ENCODE measurements at places on chromosomes 7 and 10.

GRCh38 chr10:21500578-21500910, 24.9 kb downstream of the SKIDA1 start:
- DNase-seq, result no peak

DNA sequence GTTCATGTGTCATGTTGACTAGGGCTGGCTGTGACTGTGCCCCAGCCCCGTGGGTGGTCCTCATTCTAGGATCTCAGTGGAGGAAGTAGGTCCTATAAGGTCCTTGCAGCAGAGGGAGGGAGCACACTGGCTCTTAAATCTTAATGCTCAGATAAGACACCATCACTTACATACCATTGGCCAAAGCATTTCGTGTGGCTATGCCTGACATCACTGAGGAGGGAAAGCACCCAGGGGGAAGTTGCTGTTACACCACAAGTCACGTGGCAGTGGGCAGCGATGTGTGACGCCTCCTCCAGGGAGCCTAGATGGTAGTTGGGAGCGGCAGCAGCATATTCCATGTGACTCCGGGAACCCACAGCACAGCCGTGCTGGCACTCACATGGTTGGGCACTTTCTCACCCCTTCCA, 224.7 kb upstream of the SH2B2 start:
- DNase-seq, result no peak

DNA sequence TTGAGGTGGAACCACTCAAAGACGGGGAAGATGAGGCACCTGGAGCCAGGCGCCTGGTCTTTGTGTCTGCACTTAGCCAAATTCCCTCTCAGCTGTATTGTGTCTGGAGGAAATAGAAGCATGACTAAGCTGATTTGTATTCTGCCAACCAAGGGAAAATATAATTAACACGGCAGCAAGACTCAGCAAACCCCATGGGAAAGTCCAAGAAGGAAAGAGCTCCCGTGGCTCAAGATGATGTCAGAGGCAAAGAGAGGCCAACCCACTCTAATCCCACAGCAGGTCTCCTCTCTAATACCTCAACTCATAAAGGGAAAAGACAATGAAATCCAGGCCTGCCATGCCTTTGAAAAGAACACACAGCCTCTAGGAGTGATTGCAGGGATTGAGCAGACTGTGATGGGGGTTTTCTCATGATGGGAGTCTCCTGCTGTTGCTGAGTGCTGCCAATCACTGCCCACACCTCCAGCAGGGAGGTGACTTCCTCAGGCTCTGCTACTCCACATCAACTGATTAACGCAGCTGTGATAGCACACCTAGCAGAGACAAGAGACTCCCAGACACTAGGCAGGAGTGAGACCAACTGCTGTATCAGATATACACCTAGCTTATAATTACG, 255.5 kb upstream of the C7orf33 start:
- no peak for DNase-seq

DNA sequence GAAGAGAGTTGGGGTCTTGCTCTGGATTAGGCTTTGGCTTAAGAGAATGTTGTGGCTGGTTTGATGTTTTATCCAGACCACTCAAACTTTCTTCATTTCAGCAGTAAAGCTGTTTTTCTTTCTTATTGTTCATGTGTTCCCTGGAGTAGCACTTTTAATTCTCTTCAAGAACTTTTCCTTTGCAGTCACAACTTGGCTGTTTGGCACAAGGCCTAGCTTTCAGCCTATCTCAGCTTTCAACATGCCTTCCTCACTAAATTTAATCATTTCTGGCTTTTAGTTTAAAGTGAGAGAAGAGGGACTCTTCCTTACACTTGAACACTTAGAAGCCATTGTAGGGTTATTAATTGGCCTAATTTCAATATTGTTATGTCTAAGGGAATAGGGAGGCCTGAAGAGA, 18.1 kb downstream of the CCDC126 start:
- no peak for DNase-seq

DNA sequence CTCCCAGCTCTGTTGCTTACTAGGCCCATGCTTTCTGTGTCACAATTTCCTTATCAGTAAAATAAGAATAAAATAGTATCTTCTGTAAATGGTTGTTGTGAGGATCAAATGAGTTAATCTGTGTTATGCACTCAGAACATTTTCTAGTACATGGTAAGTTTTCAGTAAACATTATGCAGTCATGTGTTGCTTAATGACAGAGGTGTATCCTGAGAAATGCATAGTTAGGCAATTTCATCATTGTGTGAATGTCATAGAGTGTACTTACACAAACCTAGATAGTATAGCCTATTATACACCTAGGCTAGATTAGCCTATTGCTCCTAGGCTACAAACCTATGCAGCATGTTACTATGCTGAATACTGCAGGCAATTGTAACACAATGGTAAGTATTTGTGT, 4.4 kb downstream of the PTTG1IP2 start:
- DNase-seq, result no peak

- DNase-seq, result no peak
Measured at GRCh38 chr10:17643339-17643754, 604 bp upstream of the STAM start.

DNA sequence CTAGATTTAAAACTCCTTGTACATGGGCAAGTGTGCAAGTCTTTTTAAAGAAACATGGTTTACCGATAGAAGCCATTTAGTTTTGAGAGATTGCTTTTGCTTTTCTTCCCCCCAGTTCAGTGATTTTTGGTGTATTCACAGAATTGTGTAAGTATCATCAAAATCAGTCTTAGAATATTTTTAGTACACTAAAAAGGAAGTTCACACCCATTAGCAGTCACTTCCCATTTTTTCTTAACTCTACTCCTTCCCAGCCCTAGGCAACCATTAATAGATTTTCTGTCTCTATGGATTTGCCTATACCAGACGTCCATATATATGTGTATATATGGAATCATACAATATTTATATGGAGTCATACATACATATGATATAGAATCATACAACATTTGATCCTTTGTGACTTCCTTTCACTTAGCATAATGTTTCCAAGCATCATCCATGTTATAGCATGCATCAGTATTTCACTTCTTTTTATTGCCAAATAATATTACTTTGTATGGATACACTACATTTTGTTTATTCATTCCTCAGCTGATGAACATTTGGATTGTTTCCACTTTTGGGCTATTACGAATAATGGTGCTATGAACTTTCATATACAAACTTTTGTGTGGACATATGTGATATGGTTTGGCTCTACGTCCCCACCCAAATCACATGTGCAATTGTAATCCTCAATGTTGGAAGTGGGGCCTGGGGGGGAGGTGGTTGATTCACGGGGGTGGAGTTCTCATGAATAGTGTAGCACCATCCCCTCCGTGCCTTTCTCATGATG, 16.5 kb upstream of the ARL4A start:
- no peak for DNase-seq

GRCh38 chr10:55024713-55025112, 223.7 kb upstream of the PCDH15 start:
- DNase-seq, result no peak

GRCh38 chr7:134890246-134891240, 95.8 kb upstream of the AGBL3 start:
- DNase-seq, result peak; percentile 10

DNA sequence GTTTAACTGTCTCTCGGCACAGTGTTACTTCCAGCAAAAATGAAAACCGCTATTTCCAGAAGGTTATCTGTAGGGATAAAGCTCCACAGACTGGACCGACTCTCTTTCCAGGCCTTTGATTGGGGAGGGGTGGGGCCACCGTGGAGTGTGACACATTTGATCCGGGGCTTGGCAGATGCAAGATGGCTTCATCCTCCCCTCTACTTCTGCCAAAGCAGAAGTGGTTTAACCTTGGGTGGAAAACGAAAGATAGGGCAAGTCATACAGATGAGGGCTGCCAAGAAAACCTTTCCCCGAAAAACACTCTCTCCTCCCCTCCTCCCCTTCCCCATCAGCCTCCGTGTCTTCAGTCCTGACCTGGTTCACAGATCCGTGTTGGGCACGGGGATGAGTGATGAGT, 139.7 kb upstream of the SH2B2 start:
- no peak for DNase-seq

DNA sequence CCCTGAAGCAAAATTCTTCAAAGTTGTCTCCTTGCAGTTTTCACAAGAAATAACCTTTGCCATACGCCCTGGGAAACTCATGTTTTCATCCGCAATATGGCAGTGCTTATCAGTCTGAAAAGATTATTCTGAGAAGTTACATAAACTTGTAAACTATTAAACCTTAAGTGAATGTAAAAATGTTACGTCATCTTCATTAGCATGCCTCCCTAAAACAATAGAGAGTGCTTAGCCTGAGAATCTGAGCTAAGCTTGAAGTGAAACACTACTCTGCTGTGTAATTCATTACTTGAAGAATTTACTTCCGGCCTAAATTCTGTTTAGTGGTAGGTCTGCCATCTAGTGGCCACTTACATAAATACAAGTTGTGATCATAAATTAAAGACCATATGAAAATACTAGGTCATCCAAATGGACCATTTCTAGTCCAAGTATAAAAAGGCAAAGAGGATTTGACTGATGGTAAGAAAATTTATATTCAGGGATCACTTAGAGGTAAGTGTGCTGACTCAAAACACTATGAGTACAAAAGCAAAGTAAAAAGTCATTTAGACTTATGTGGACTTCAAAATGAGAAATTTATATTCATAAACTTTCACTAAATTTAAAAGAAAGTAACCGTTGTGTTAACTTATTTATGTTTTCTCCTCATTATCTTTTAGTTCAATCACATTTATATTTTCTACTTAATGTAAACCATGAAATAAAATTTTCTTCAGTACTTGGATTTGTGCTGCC, 745.1 kb upstream of the LRRTM3 start:
- DNase-seq, result peak; percentile 2

DNA sequence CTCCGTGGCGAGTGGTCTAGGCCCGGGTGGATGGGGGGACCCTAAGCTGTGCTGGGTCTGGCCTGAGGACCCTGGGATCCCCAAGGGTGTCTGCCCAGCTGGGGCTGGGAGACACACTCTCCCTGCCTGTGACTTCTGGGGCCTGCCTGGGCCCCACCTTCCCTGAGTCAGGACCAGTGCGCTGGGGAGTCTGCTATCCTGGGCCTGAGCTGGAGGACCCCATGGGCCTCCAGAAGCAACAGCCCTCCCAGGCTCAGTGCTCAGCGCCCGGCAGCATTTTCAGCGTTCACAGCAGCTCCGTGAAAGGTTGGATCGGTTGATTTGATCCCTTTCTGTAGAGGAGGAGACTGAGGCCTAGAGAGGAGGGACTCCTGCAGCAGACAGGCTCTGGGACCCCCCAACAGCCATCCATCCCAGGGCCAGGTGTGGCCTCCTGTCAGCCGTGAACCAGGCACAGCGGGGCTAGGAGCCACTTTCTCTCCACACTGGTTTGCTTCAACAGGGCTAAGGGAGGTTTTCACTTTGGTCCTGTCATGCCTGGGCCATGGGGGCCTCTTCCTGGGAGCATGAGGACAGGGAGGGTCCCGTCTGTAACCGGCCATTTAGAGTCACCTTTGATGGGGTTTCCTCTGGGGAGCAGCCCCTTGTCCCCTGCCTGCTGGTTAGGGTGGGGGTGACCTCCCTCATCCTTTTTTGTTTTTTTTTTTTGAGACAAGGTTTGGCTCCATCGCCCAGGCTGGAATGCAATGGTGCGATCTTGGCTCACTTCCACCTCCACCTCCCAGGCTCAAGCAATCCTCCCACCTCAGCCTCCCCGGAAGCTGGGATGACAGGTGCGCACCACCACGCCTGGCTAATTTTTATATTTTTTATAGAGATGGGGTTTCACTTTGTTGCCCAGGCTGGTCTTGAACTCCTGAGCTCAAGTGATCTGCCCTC, 12.4 kb downstream of the FOXL3 start:
- DNase-seq, result no peak

DNA sequence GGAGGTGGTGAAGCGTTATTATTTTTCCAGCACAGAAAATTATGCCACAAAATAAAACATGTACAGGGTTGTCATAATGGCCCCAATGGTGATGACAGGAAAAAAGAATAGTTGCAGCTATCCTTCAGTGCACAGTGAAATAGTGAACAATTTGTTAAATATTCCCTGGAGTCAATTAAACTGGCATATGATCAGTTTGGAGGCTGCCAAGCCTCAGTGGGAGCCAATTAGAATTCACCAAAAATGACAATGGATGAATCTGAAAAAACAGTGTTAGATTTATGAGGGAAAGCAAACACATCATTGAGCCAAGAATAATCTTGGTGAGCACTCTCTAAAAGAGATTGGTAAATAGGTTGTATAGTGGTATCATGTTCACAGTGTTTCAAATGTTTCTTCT, 146.3 kb downstream of the OTUD1 start:
- DNase-seq, result no peak

DNA sequence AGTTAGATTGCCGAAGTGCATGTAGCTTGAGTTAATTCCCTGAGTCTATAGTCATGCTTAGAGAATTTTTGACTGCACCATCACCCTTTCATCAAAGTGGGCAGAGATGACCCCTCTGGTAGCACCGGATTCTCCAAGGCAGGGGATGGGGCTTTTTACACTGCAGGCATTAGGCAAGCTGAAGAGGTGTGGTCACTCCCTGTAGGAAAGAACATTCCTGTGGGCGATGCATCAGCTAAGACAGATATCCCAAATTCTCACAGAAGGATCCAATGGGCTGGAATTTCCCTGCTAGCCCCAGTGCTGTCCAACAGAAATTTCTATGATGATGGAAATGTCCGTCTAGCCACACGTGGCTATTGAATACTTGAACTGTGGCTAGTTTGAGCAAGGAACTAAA, 118.2 kb downstream of the ADAM12 start:
- DNase-seq, result no peak

- DNase-seq, result no peak
Measured at GRCh38 chr10:62755662-62756653, 48.6 kb upstream of the ADO start.

DNA sequence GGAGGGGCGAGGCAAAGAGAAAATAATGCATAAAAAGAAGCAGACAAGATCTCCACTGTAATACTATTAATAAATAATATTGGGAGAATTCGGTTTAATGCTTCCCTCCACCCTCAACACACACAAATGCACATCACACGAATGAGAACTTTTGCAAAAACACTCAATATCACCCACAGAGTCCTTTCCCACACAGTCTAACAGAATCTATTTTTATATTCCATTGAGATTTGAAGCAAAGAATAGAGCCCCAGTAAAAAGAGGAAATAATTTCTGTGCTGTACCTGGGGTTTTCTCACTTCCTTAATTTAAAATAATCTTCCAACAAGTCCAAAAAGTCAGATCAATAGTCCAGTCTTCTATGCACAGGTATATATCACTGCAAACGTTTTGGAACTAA, 17.0 kb downstream of the PIK3AP1 start:
- no peak for DNase-seq

GRCh38 chr7:157490465-157490912, 153.7 kb downstream of the DNAJB6 start:
- no peak for DNase-seq

DNA sequence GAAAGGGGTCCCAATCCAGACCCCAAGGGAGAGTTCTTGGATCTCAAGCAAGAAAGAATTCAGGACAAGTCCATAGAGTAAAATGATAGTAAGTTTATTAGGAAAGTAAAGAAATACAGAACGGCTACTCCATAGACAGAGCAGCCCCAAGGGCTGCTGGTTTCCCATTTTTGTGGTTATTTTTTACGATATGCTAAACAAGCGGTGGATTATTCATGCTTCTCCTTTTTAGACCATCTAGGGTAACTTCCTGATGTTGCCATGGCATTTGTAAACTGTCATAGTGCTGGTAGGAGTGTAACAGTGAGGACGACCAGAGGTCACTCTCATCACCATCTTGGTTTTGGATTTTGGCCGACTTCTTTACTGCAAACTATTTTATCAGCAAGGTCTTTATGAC, 1033.4 kb downstream of the SORCS3 start:
- DNase-seq, result no peak

Data from caudate nucleus (tissue), 63 donors.